ENCODE measurements at places on chromosomes 7 and 10.

GRCh38 chr7:10412422-10413019 lies 561.2 kb upstream of the PHF14 start:
- DNase-seq, result no peak

- no peak for DNase-seq
Observed at GRCh38 chr10:71972746-71973695, 8.8 kb downstream of the CHST3 start.

GRCh38 chr10:77955136-77955535 lies 28.6 kb upstream of the DLG5 start:
- no peak for DNase-seq

GRCh38 chr7:102434039-102434486 lies 688 bp downstream of the ORAI2 start:
- no peak for DNase-seq

- no peak for DNase-seq
Observed at GRCh38 chr10:3624367-3624766, 160.6 kb downstream of the KLF6 start.

GRCh38 chr7:103905997-103906396 lies 83.5 kb downstream of the RELN start:
- DNase-seq, result no peak

DNA sequence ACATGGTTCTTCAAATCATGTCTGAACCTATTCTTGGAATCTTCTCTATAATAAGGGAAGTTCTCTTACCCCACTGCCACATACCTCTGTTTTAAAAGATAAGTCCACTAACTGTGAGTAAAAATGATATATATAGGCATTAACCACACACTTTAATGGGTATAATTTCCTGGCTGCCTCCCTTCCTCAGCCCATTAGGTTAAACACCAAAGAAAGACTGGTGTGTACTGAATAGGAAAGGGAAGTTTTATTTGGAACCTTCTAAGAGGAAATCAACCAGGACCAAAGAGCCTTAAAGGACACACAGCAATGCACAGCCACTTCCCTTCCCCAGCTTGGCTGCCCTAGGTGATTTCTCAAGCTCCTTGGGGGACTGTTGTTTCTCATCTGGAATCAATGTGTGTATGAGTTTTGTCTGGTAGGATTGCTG lies 5.0 kb upstream of the WBP1L start:
- DNase-seq, result no peak

- DNase-seq, result no peak
Observed at GRCh38 chr10:1240341-1240775, 184.2 kb downstream of the WDR37 start.

DNA sequence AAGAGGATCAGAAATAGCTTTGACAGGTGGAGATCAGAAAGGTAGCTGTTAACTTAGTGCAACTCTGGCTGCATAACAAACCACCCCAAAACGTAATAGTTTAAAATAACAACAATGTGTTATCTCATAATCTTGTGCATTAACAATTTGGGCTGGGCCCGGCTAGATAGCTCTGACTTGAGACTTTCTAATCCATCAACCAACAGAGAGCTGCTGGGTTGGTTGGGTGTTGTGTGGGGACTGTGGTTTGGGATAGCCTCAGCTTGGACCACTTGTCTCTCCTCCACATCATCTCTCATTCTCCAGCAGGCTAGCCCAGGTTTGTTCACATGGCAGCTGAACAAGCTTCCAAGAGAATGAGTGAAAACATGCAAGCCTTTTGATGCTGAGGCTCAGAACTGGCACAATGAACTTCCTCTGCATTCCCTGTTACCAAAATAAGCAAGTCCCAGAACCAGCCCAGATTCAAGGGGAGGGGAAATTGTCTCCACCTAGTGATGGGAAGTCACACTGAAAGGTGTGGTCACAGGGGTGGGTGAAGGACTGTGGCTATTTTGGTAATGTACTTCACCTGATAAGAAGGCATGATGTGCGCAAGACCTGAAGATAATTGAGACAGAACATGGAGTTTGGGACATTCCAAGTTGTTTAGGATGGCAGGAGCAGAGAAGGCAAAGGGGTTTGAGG lies 20.4 kb upstream of the ASAH2 start:
- no peak for DNase-seq

DNA sequence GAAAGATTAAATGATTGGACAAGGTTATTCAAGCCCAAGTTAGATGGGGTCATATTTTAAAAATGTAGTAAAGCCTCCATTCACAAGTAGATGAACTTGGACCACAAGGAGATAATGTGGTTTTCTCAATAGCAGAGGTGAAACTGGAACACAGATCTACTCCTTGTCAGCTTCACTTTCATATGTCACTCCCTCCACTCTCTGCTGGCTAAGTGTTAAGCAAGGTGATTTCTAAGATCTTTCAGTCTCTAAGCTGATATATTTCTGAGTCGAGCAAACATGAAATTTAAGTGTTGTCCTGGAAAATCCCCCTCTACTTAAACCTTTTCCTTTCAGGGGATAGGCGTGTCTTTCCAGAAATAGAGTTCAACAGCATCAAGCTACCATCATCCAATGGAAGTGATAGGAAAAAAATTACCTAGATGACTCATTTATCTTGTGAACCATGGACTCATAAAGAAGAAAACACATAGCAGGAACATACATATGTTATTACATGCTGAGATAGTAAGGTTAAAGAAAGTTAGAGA lies 275.0 kb downstream of the PTEN start:
- no peak for DNase-seq

DNA sequence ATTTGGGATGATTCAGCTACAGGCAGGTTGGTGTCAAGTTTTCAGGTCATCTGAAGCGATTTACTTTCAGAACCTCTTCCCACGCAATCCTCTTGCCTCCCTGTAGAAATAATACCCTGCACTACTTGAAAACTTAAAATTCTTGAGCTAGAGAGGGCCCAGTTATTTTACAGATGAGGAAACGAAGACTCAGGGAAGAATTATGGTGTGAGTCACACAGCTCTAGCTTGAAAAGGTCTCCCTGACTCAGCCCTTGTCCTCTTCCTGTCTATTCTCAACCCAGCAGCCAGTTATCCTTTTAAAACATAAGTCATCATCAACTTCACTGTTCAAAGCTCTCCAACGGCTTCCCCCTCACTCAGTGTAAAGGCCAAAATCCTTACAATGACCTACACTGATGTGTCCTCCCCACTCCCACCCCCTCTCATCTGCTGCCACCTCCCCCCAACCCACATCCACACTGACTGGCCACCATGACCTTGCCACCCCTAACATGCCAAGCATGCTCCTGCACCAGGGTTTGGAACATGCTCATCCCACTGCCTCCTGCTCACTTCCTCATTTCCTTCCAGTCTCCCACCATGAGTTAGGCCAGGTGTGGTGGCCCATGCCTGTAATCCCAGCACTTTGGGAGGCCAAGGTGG lies 3.4 kb downstream of the DNMBP start:
- DNase-seq, result no peak

GRCh38 chr10:132094581-132095234 lies 29.0 kb downstream of the JAKMIP3 start:
- DNase-seq, result no peak

- no peak for DNase-seq
Observed at GRCh38 chr10:10699427-10699826, 318.2 kb upstream of the CELF2 start.

GRCh38 chr10:44143556-44143955 lies 241.3 kb downstream of the CXCL12 start:
- no peak for DNase-seq

- no peak for DNase-seq
Observed at GRCh38 chr10:5549462-5550249, 24.9 kb downstream of the CALML3 start.

DNA sequence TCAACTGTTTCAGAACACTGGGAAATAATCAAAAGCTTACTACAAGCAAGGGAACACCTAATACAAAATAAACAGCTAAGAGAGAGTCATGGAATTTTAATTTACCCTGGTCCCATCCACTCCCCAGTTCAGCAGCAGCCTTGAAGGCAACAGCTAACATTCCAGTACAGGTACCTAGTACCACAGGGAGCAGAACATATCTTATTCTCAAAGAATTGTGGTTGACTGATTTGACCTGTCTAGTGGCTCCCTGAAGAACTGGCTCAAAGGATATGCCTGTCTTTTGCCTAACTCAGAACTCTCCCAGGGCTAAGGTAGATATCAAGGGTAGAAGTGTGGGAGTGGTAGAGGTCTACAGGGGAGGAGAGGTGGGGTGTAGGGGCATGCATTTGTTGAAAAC lies 32.3 kb downstream of the SMURF1 start:
- DNase-seq, result no peak

- no peak for DNase-seq
Observed at GRCh38 chr7:28358423-28358868, 53.9 kb upstream of the CREB5 start.

DNA sequence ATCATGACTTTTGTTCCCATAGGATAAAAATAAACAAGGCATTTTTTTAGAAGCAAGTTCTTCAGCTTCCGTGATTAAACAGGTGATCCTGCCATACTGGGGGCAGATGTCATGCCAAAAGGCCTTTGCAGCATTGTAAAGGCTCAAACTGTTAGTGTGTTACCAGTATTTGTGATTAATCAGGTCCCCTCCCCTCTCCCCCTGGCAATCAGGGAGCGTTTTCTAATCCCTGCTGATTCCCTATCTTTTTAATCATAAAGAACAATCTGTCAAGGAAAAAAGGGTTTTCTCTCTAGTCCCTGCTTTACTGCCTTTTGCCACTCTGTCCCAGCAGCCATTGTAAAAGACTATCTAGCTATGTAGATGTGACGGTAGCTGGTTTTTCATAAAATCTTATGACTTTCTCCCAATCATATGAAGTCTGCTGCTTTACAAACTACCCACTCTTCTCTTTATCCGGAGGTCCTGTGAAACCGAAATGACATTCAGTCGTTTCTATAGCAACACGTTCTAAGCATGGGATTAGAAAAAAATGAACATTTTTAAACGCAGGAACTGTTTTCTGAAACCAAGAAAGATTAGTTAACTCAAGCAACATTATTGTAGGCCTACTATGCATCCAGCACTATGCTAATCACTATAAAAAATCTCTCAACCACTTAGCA lies 210.9 kb downstream of the RNLS start:
- DNase-seq, result no peak

DNA sequence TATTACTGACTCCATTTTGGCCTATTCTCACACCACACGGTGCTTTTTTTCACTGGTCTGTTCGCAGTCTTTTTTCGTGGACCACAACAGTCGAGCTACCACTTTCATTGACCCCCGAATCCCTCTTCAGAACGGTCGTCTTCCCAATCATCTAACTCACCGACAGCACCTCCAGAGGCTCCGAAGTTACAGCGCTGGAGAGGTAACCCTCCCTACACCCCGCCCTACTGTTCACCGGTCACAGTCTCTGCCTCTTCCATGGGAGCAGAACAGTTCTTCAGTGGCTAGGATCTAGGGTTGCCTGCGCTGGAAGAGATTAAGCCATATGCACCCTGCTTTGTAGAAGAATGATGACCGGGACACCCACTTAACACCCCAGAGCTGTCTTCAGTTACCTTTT lies 103.4 kb upstream of the STK17A start:
- DNase-seq, result no peak

- DNase-seq, result peak; percentile 48
Observed at GRCh38 chr7:25093268-25093826, 31.7 kb downstream of the CYCS start.

DNA sequence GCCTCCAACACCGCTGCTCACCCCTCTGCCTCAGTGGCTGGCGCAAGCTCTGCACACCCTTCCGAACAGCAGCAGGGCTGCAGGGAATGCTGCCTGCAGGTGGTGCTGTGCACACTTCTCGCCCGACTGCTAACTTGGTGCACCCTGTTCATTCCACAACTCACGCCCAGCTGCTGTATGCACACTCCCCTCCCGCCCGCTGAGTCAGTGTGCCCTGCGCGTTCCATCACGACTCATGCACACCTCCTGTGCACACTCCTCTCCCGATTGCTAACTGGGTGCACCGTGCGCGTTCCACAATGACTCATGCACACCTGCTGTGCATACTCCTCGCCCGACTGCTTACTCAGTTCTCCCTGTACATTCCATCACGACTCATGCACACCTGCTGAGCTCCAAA lies 21.5 kb downstream of the ADARB2 start:
- DNase-seq, result no peak

- DNase-seq, result no peak
Observed at GRCh38 chr7:93717217-93717900, 142.8 kb upstream of the CALCR start.

GRCh38 chr7:13641714-13642113 lies 347.8 kb downstream of the ETV1 start:
- no peak for DNase-seq

GRCh38 chr7:151135866-151136843 lies 31.3 kb downstream of the GBX1 start:
- peak; percentile 12 for DNase-seq

- DNase-seq, result peak; percentile 53
Observed at GRCh38 chr7:157875230-157876179, 538.7 kb downstream of the DNAJB6 start.

- no peak for DNase-seq
Observed at GRCh38 chr10:126398383-126398743, 10.1 kb upstream of the ADAM12 start.

GRCh38 chr7:10662491-10662890 lies 311.2 kb upstream of the PHF14 start:
- no peak for DNase-seq

DNA sequence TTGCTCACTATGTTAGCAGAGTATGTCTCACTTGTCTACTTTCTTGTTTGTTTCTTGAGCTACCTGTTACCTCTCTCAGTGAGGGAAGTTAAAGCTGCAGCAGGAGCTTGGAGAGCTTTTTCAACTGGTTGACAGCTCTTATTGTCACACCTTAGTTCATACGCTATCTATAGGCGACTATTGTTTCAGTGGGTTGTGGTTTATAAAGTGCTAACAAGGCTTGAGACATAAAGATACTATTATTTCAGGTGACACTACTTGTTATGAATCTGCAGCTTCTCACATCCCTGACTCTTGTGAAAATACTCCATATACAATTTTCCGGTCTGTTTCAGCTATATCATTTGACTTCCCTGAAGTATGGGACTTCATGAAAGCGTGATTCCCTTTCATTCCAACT lies 167.4 kb downstream of the CSTF2T start:
- no peak for DNase-seq

Measured in left hindlimb (tissue), 1 donor.